ENCODE measurements at places on chromosomes 1 and 21. TPM values are rescaled to one million over a fixed set of nuclear protein-coding genes. Genes with fewer than 3 reads are reported as not detected.
A peak's percentile ranks its signal among the peaks of the same experiment; 100 is the strongest.

Gene NT5C1A
- not detected for polyA plus RNA-seq

Gene KRTAP13-2
- polyA plus RNA-seq = not detected

Gene MROH9
- polyA plus RNA-seq = not detected

Gene CLEC20A
- polyA plus RNA-seq = not detected

Gene TIAM1
- 0.18 TPM for polyA plus RNA-seq

DNA sequence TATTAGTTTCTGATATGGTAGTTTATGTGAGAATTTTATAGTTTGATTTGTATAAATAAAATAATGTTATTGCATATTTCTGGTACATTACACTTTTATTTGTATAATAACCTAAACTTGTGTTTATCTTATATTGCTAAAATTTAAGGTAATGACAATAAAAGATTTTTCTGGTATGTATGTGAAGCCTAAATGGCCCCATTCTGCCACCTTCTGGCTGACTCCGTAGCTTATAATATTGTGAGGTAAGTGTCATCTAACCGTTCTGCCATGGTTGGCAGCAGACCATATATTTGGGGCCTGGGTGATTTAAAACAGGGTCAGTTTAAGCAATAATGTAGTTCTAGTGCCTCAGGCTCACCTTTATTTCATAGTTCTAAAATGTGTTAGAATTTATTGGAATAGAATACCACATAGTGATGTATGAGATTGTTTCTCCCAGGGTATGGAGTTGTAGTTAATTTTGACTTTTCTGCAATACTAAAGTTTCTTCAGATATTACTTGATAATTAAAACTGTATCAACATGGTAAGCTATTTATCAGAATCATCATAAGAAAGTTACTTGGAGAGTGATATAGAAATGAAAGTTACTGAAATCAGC lies 21.2 kb upstream of the PRKACB start:
- peak; percentile 7 for DNase-seq

- peak; percentile 13 for DNase-seq
These were observed 422.8 kb downstream of the CAMTA1 start for GRCh38 chr1:7207875-7208646.

- no peak for DNase-seq
These were observed 42.5 kb upstream of the ACTRT2 start for GRCh38 chr1:2978691-2979190.

- DNase-seq = no peak
These were observed 150.5 kb downstream of the DPYD start for GRCh38 chr1:97770376-97770775.

DNA sequence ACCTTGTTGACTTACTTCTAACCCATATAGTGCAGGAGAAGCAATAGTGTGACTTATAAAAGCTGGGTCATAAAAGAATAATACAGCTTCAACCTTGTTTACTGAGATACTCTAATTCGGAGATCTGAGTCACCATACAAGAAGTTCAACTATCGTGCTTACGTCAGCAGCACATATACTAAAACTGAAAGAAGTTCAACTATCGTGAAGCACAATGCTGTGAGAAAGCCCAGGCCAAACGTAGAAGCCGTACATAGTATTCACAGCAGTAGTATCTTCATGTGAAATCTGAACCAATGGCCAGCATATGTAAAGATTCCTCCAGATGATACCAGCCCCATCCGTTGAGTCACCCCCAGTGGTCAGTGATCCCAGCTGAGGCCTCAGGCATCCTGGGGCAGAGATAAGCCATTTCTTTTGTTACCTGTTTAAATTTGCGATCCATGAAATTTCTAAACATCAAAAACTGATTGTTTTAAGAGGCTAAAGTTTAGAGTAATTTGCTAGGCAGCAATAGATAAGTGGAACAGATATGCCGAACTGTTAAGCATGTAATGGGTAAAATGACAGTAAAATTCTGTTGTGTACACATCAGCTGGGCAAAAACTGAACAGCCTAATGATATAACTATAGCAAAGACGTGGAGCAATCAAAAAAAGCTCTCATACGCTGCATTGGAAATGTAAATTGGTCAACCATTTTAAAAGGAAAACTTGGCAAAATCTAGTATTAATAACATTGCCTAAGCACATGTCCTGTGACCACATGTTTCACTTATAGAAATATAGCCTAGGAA lies 53.9 kb upstream of the SAMD13 start:
- peak; percentile 68 for DNase-seq

GRCh38 chr1:28973596-28974421 lies 59.4 kb downstream of the EPB41 start:
- no peak for DNase-seq

DNA sequence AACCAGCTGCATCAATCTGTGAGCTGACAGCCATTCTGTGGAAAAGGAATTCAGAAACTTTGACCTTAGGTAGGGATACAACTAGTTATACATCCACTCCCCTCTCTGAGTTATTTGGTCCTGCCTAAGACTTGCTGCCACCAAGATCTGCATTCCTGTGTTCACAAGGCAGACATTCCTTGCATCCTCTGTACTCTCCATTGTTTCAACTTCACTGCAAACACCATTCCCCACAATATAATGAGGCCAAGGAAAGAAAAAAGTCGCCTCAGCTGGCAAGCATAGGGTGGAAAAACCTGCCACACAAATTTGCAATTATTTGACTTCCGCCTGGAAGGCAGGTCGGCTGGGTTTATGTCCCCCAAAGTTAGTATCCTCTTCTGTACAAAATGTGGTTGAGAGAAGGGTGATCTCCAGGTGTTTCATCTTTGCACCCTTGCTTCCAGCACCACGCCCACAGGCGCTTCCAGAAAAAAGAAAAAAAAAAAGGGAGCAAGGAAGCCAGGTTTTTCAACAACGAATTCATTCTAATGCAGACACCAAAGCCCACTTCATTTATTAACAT lies 676 bp upstream of the CTTNBP2NL start:
- DNase-seq = no peak

- no peak for DNase-seq
These were observed 33.8 kb upstream of the PRELP start for GRCh38 chr1:203441766-203442165.

GRCh38 chr1:57889676-57890320 lies 465.9 kb upstream of the DAB1 start:
- DNase-seq = no peak

DNA sequence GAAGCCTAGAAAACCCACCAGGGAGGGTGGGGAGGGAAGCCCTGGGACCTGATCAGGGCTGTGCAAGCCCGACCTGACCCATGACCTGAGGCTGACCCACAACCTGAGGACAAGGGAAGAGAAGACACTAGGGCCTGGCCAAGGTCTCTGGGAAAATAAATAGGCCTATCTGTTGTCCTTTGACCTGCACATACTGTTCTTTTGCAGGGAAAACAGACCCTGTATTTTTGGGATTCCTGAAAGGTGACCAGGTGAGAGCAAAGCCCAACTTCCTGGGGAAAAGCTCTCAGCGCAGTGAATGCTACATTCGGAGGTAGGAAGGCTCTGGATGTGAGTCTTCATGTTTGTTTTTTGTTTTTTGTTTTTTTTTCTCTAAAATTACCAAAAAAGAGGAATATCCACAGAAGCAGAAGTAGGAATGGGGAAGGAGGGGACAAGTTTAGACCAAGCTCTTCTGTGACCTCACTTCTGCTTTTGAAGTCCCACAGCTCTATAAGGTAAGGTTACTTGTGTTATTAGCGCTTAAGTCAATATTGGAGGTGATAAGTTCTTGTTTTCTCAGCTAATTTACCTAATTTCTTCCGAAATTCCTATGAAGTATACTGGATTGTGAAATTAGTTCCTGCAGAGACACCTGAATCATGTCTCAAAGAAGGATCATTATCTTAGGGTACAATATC lies 26.2 kb upstream of the LYST start:
- DNase-seq = no peak

- DNase-seq = peak; percentile 72
These were observed 124.8 kb downstream of the RIPK4 start for GRCh38 chr21:41641821-41642701.
